ENCODE measurements at places on chromosomes 16 and 17. TPM values are rescaled to one million over a fixed set of nuclear protein-coding genes. Genes with fewer than 3 reads are reported as not detected.

GRCh38 chr17:72121164-72122009, 567 bp downstream of the SOX9 start:
- DNase-seq: no peak

- peak; percentile 93 for DNase-seq
Measured at GRCh38 chr16:72989579-72990551, 58.1 kb downstream of the ZFHX3 start.

GRCh38 chr17:4642286-4642685, 808 bp upstream of the ALOX15 start:
- no peak for DNase-seq

The ALKBH5 gene
- polyA plus RNA-seq: 60.8 TPM

The DLX4 gene
- polyA plus RNA-seq: 0.31 TPM
